ENCODE measurements at places on chromosomes 7 and 10.

DNA sequence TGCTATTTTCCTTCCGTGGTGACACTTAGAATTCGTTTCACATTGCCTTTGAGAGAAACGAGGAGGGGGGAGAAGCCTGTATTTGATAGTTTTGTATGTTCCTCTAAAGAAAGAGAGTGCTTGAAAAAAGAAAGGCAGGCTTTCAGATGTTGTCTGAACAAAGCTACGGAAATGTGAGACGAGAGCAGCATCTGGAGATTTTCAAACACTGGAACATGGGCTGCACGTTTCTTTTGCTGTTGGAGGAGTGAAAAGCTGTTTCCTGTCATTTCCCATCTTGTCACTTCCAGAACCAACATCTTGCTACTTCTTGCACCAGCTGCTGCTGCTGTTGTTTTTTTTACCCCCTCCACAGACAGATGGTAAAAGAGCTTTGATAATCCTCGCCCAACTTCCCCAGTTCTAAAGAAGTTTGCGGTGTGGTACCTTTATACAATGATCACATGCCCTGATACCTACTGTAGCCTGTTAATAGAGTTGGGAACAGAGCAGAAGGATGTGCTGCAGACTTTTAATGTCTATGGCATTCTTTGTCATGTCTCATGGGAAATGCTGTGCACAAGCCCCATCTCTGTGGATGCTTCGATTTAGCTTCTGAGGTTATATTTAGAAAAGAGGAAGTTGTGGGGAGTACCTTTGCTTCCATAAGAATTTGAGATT, 408.1 kb downstream of the AUTS2 start:
- no peak for DNase-seq

- no peak for DNase-seq
Observed at GRCh38 chr10:99979066-99979685, 30.6 kb downstream of the DNMBP start.

- DNase-seq: no peak
Observed at GRCh38 chr10:103054621-103055020, 136.5 kb downstream of the CNNM2 start.

GRCh38 chr10:7205656-7206055, 205.2 kb downstream of the SFMBT2 start:
- DNase-seq: peak; percentile 11

DNA sequence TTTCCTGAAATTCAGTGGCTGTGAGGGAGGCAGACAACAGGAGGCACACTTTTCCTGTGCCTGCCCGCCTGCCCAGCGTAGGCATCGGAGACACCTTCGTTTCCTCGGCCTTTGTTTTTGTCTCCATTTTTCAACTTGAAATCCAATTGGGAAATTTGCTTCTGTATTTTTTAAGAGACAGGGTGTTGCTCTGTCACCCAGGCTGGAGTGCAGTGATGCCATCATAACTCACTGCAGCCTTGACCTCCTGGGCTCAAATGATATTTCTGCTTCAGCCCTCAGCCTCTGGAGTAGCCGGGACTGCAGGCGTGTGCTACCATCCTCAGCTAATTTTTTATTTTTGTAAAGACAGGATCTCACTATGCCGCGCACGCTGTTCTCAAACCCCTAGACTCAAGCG, 116.8 kb downstream of the CYTH3 start:
- no peak for DNase-seq

DNA sequence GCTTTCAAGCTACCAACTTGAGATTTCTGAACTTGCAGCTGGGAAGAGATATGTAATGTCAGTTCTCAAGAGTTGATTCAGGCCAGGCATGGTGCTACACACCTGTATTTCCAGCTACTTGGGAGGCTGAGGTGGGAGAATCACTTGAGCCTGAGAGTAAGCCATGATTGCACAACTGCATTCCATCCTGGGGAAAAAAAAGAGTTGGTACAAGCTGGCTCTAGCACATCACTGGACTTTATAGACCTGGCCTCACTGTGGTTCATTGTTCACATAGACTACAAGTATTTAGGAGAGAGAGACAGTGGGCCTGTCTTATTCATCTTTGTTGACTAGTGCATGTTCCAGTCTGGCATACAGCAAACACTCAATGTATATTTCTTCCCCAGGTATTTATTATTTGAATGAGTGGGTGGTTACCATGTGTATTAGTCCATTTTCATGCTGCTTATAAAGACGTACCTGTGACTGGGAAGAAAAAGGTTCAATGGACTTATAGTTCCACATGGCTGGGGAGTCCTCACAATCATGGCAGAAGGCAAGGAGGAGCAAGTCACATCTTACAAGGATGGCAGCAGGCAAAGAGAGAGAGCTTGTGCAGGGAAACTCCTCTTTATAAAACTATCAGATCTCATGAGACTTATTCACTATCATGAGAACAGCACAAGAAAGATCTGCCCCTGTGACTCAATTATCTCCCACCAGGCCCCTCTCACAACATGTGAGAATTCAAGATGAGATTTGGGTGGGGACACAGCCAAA, 176.5 kb downstream of the PFKFB3 start:
- DNase-seq: no peak

DNA sequence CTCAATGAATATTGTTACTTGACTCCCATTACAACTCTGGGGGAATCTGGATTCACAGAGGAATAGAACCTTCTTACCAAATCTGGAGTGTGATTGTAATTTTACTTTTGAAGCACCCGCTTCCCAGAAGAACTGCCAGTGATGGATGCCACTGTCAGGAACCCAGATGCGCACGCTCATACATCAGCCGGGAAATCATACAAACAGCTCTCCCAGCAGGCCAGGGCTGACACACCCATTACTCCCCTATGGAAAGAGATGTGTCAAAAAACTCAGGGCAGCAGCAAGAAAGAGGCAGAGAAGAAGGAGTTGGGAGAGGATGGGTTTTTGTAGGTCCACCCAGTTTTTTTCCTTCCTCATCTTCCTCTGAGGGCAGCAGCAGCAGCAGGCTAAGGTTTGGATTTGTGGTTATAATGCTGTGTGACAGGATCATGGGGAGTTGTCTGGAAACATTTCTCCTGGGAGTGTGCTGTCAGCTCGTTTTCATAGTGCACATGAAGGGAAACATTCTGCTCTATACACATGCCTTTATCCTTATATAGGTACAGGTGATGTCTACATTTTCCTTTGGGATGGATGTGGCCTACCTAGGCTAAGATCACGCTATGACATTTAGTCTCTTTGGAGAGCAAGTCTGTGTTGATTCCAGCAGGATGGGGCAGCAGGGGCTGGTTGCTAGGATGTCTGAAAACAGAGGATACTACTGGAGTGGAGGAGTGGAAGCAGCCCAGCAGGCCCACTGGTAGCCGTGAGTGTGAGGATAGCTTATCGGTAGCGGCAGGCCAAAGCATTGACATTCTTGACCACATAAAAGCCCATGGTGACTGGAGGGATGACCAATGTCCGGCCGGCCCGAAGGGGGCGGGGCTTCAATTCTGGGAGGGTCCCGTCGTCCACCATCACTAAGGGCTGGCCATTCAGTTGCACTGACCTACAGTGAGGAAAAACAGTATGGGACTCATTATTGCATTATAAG, 12.4 kb upstream of the HPS1 start:
- DNase-seq: no peak

DNA sequence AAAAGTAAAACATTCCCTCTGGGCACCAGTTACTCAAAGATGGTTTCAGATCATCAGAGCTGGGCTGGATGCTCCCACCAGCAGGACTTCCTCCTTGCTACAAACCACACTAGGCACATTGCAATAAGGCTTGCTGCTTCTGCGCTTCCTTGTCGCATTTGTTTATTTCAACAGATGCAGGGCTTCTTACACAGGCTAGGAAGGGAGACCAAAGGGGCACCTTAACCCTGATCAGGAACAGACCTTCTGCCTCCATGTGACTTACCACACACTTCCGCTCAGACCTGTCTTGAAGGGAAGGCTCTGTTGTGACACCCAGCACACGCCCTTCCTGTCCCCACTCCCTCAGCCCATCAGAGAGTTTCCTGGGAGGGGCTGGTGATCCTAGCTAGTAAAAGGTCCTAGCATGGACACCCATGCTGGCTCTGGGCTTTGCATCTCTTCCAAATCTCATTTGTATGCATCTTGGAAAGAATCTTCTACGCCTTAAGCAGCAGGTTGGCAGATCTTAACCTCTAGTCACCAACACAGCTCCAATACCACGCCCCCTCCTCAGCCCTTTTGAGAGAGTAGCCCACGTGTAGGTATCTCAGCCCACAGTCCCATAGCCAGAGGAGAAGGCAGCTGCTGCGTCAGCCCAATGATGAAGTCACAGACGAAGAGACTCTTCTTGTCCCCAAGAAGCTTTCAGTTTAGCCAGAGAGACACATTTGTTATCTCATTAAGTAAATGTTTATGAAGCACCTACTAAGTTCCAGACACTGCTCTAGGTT, 47.1 kb upstream of the SVIL start:
- DNase-seq: no peak

- DNase-seq: peak; percentile 81
Observed at GRCh38 chr10:100370714-100371481, 23.9 kb downstream of the SCD start.

- no peak for DNase-seq
Observed at GRCh38 chr10:92113911-92114600, 176.8 kb downstream of the CPEB3 start.

- no peak for DNase-seq
Observed at GRCh38 chr7:33495207-33495606, 365.8 kb downstream of the BBS9 start.

DNA sequence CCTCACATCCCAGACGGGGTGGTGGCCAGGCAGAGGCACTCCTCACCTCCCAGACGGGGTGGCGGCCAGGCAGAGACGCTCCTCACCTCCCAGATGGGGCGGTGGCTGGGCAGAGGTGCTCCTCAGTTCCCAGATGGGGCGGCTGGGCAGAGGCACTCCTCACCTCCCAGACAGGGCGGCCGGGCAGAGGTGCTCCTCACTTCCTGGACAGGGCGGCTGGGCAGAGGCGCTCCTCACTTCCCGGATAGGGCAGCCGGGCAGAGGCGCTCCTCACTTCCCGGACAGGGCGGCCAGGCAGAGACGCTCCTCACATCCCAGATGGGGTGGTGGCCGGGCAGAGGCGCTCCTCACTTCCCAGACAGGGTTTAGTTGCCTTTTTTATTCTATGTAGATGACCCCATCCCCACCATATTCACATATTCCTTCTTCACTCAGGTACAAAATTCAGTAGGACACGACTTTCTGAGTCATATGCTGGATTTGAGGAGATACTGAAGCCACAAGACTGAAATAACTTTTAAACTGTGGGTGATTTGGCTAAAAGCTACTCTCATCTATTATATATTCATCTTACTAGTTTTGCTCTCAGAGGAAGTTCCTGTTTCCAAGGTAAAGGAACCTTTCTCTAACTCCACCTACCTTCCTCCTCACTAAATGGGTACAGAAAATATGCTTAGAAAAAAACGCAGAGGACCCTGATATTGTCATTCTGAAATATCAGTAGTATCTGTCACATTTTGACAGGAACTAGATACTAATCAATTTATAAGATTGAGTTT, 54.4 kb downstream of the ENTPD1 start:
- DNase-seq: no peak

DNA sequence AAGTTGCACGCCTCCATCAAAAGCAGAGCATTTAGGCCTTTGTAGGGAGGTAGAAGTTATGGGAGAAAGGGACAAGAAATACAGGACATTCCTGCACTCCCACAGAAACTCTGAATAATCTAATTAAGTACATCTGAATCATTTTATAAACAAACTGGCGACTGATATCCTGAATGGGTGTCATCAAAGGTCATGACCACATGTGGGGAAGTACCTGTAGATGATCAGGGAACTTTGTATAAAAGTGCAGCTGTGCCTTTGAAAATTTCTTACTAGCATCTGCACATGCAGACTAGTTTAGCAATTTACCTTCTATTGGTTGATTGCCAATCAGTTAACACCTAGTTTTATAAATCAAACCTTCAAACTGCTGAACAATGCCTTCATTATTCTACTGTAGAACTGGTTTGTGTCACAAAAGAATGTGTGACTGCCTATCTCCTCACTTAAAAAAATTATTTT, 17.1 kb downstream of the STEAP4 start:
- DNase-seq: no peak

GRCh38 chr7:139570119-139570518, 46.6 kb downstream of the CLEC2L start:
- DNase-seq: peak; percentile 48

DNA sequence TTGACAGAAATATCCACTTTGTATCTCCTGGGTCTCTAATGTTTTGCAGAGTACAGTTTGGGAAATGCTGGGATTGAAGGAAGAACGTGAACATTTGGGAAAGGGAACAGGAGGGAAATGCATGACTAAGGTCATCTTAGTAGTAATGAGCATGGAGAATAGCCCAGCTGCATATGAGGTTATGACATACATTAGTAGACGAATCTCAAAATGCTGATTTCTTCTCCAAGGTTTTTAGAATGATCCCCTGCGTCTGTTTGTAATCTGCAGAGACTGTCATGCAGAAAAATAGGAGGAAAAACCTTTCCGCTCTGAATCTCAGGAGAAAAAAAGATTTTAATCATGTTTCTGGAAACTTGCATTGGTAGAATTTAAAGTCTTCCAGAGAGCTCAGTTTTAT, 133.6 kb downstream of the PPP1R9A start:
- DNase-seq: no peak

DNA sequence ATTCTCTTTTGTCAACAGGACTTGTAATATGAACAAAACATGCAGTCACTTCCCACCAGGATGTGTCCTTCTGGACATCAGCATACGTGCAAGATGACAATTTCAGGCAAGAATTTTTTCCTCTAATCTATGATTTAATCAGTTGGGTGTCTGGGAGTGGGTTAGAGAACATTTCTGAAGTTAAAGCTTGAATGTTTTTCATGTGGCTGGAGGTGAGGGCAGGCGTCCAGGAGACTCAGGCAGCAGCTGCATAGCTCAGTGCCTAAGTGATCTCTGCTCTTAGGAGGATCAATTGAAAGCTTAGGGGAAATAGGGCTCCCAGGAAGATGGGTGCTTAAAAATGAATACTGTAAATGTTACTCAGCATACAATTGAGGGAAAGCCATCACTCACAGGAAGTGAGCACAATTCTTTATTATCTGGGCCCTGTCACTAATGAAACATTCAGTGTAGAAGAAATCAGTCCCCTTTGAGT, 457.6 kb upstream of the KLF6 start:
- DNase-seq: no peak

GRCh38 chr7:111266613-111267012, 175.7 kb downstream of the LRRN3 start:
- DNase-seq: no peak

DNA sequence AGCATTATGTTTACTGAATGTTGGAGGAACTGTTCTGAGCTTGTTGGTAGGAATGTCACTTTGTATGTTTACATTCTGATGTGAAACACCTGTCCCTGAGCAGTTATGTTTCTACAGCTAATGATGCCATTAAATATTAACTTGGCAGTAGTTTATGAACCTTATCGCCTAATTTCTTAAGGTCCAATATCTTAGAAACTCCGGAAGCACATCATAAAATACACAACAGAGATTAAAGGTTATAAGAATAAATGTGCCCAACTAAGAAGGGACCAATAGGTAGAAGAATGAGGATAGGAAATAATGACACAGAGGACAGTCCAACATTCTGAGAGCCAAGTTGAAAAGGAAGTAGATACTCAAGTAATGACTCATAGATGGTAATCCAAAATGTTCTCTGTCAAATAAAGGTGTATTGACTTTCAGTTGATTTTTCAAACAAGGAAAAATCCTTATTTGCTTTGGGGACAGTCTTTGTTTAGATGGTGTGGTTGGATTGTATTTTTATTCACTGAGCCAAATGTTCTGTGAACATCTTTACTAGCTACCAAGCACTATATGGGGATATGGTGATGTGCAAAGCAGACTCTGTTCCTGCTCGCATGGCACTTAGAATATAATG, 31.9 kb downstream of the LCOR start:
- DNase-seq: no peak

Measured in amygdala (tissue), 56 donors.